Cardiac muscle cell (in vitro differentiated cells and primary cell): ENCODE measurements at places on chromosomes 1 and 21. TPM values are rescaled to one million over a fixed set of nuclear protein-coding genes. Genes with fewer than 3 reads are reported as not detected.

- no peak for DNase-seq
Measured at GRCh38 chr1:209389975-209390374, 193.5 kb upstream of the CAMK1G start.

GRCh38 chr21:18222346-18222745 lies 22.3 kb upstream of the CHODL start:
- no peak for DNase-seq

GRCh38 chr1:74504933-74505512 lies 7.4 kb downstream of the LRRC53 start:
- no peak for DNase-seq

- DNase-seq: peak; percentile 90
Measured at GRCh38 chr1:18913065-18913835, 10.9 kb upstream of the ALDH4A1 start.

GRCh38 chr1:32142446-32143301 lies 34.8 kb downstream of the KPNA6 start:
- peak; percentile 11 for DNase-seq

The LRRN2 gene
- 3.7 and 5.0 TPM in 2 replicates for total RNA-seq

DNA sequence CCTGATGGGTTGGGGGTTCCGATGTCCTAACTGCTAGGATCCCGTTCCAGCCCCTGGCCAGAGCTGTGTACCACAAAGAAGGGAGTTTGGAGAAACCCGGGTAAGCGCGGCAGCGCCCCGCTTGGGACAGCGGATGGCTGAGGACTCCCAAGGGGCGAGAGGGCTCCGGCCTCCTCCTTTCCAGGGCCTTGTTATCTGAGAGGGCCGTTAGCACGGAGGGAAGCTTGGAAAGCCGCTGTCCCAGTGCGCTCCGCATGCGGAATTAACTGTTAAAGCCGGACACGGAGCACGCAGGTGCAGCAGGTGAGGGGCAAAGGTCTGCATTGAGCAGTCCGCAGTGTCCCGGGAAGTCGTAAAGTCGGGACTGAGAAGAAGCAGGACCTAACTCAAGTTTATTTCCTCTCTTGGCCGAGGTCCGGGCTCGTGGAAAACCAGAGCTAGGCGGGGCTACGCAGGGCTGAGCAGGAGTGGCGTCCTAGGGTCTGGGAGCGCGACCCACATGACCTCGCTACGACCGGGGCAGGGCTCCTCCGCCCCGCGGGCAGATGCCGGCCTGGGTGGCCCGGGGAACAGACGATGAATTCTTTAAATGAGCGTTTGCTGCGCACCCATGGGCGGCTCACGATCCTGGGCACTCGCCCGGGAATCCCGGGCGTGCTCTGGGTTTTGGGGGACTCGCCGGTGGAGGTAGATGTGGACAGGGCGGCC lies 4.5 kb downstream of the LHX4 start:
- DNase-seq: peak; percentile 45

The PDZK1IP1 gene
- not detected in 2 replicates for total RNA-seq
